ENCODE measurements at places on chromosomes 6 and 20. TPM values are rescaled to one million over a fixed set of nuclear protein-coding genes. Genes with fewer than 3 reads are reported as not detected.

SNX9 gene
- 26.4 TPM for total RNA-seq

WDR27 gene
- 70.3 TPM for total RNA-seq

ROS1 gene
- not detected for total RNA-seq

IL17F gene
- total RNA-seq: not detected

MOCS1 gene
- total RNA-seq: 20.8 TPM

OPN5 gene
- total RNA-seq: 0.33 TPM

SALL4 gene
- 1.8 TPM for total RNA-seq

ARHGAP40 gene
- total RNA-seq: 0.16 TPM

DNAH8 gene
- total RNA-seq: 0.27 TPM

SPATA25 gene
- 7.6 TPM for total RNA-seq

ID4 gene
- 56.0 TPM for total RNA-seq

TUBB2B gene
- 434 TPM for total RNA-seq

PPP1R16B gene
- total RNA-seq: 7.5 TPM

MRS2 gene
- 41.1 TPM for total RNA-seq

BPIFA2 gene
- total RNA-seq: not detected

CDH26 gene
- 4.6 TPM for total RNA-seq

LRRC1 gene
- 27.8 TPM for total RNA-seq

GNAS-AS1 gene
- total RNA-seq: 1.8 TPM

AHCY gene
- total RNA-seq: 69.5 TPM

GSTA4 gene
- total RNA-seq: 70.9 TPM

NINL gene
- total RNA-seq: 44.2 TPM

LGSN gene
- 729 TPM for total RNA-seq

OR12D2 gene
- total RNA-seq: not detected

TRIM10 gene
- 1.0 TPM for total RNA-seq

GRM1 gene
- total RNA-seq: 2.9 TPM

CEP162 gene
- total RNA-seq: 41.9 TPM

MROH8 gene
- 8.4 TPM for total RNA-seq

EPB41L2 gene
- total RNA-seq: 653 TPM

ADGRF5 gene
- total RNA-seq: 28.0 TPM

COQ3 gene
- total RNA-seq: 4.7 TPM

OXT gene
- total RNA-seq: not detected

C20orf141 gene
- total RNA-seq: not detected

C20orf144 gene
- 0.22 TPM for total RNA-seq

TSPYL4 gene
- total RNA-seq: 51.3 TPM

OR2J3 gene
- not detected for total RNA-seq

CALHM6 gene
- 2.5 TPM for total RNA-seq

OR2B2 gene
- not detected for total RNA-seq

PTK6 gene
- total RNA-seq: 1.3 TPM

RCAN2 gene
- total RNA-seq: 37.3 TPM

MATN4 gene
- 11.4 TPM for total RNA-seq

TGM3 gene
- 0.66 TPM for total RNA-seq

MAP1LC3A gene
- 43.0 TPM for total RNA-seq

TTK gene
- total RNA-seq: 11.9 TPM

MEI4 gene
- 0.99 TPM for total RNA-seq

RAET1L gene
- total RNA-seq: not detected

SEL1L2 gene
- 0.60 TPM for total RNA-seq

SLC35B3 gene
- 20.1 TPM for total RNA-seq

PEX6 gene
- total RNA-seq: 29.6 TPM

PLN gene
- total RNA-seq: 21.1 TPM

CYP39A1 gene
- total RNA-seq: 18.6 TPM

RIN2 gene
- 52.7 TPM for total RNA-seq

ZNF165 gene
- 0.82 TPM for total RNA-seq

ZSCAN12 gene
- 26.1 TPM for total RNA-seq

C4A gene
- 29.9 TPM for total RNA-seq

DEFB132 gene
- total RNA-seq: not detected

NFYA gene
- 59.0 TPM for total RNA-seq

MICAL1 gene
- 28.6 TPM for total RNA-seq

SDHAF4 gene
- 13.7 TPM for total RNA-seq

CALHM5 gene
- total RNA-seq: 3.4 TPM

KCNB1 gene
- total RNA-seq: 21.7 TPM
